OCI-M1 (cell line): ENCODE measurements at places on chromosomes 7 and 10.

DNA sequence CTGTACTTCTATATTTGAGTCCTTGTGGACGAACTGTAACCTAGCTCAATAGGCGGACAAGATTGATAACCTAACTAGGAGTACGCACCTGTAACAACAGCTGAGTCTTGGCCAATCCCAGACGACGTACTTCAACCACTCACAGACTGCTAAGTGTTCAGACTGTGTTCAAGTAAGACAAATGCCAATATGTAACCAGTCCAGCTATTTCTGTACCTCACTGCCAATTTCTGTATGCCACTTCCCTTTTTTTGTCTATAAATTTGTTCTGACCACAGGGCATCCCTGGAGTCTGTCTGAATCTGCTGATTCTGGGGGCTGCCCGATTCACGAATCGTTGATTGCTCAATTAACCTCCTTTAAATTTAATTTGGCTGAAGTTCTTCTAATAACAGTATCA lies 32.2 kb downstream of the HACD1 start:
- DNase-seq: peak; percentile 74

DNA sequence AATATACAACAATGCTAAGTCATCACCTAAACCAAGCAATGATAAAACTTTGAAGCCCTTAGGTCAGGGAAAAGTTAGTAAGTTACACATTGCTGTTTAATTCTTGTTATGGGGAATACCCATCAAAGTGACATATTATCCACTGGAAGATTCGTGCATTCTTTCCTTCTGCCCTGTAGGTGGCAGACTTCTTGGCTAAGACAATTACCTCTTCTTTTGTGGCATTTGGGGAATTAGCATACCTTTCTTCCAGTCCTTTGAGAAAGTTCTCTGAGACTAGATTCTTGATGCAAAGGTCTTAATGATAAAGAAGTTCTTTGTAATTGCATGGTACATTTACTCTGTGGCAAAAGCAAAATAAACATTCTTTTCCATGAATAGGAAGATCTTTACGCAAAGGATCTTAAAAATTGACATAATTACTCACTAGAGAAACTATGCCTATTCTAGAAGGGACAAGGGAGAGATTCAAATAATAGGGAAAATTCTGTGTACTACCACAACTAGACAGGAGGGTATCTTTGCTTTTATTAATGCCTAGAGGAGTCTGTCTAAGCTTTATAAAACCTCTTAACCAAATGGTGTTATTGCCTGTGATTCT lies 395.9 kb downstream of the GRM8 start:
- peak; percentile 4 for DNase-seq

DNA sequence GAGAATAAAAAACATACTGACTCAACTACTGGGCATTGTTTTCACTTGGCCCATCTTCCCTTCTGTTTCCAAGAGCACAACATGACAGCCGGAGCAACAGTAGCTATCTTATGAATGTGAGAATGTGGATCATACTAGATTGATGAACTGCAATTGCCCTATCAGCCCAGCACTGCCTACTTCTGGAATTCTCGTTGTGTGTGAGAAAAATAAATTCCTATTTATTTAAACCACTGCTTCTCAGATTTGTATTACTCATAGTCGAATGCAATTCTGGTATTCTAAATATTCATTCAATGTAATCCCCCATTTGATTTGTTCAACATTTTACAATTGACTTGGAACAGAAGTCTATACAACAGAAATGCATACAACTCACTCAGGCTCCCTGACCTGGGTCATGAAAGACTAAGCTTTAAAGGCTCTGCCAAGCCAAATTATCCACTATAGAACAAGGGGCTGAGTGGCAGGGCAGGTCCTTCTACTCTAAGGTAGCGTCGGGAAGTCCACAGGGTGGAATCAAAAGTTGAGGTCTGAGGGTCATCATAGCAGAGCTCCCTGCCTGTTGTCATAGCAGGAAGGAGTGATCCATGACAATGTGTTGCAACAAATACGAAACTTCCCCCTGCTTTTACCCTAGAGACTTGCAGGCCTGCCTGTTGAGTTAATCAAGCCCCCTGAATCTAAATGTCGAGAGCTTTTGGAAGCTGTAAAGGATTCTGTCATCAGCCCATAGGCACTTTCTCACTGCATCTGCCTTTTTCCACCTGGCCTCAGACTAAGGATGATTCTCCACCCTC lies 12.4 kb upstream of the JAZF1 start:
- no peak for DNase-seq

- no peak for DNase-seq
These were observed 473.9 kb downstream of the AUTS2 start for GRCh38 chr7:70072220-70072619.

DNA sequence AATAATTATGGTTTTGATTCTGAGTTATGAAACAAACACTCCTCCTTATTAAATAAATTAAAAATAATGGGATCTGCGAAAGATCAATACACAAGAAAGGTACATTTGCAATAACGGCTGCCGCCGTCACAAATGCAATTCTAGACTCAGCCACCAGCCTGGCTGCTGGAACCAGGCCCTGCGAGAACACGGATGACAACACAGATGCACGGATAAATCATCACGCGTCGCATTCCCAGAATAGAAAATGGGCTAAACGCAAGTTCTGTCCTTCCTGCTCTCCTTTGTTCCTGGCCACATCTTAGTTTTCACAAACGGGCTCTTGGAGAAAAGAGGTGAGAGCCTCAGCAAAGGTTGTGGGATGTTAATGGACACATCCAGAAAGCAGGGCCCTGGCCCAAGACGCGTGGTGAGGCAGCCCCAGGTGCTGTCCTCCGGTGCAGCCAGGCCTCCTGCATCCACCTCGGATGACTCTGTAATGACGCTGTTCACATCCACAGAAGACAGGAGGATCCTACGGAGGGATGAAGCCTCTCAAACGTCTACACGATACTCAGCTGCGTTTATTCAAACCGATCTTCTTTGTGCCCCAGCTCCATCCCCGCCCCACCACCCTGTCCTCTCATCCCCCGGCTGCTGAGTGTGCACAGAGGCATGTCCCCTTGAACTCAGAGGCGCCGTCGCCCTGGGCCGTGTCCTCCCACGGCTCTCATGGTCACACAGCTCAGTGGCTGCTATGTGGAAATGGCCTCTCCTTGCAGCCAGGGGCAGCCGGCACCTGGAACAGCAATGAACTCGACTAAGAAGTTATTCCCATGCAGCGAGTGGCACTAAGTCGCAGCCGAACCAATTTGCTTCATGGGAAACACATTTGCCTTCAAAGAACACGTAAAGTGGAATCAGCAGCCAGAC lies 197.9 kb downstream of the PTPRN2 start:
- no peak for DNase-seq

DNA sequence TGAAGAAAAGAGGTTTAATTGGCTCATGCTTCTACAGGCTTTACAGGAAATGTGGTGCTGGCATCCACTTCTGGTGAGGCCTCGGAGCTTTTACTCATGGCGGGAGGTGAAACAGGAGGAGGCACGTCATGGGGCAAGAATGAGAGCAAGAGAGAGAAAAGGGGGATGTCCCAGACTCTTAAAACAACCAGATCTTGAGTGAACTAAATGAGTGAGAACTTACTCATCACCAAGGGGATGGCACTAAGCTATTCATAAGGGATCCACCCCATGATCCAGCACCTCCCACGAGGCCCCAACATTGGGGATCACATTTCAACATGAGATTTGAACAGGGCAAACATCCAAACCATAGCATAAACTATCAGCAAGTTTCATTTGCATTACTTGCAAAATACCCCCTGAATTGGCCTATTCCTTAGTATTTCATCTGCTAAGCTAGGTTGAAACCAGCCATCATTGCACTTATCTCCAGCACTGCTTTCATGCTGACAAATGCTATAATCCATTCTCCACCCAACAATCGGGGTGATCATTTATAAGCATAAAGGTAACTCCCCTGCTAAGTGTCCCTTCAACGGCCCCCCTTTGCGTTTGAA lies 179.0 kb downstream of the NOC3L start:
- no peak for DNase-seq

- DNase-seq: no peak
These were observed 34.6 kb downstream of the TLX1 start for GRCh38 chr10:101165736-101166135.

- no peak for DNase-seq
These were observed 42.3 kb downstream of the BRI3 start for GRCh38 chr7:98323597-98324322.

- DNase-seq: peak; percentile 84
These were observed at the start of the genes ACTR3C and LRRC61 for GRCh38 chr7:150322833-150323681. ACTR3C (minus strand) TSS chr7:150323545; CDS start chr7:150295296, 28,249 bp downstream. LRRC61 (plus strand) TSS chr7:150323355; CDS start chr7:150336862, 13,507 bp downstream.

GRCh38 chr7:55488804-55489340 lies 83.4 kb downstream of the VOPP1 start:
- DNase-seq: no peak

DNA sequence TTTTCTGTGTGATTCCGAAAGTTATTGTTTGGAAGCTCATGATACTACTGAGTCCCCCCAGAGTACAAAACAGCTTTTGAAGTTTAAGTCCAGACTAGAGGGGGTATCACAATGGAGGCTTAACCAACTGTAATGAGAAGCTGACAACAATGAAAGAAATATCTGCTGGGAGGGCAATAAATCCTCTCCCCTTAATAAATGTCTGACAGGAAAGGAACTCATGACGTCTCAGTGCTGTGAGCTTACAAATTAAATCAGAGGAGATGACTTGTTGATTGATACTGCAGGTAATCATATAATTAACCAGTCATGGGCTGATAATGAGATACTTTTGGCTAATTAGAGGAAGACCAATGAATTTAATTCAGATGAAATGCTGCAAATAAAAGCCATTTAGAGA lies 102.6 kb upstream of the WDR11 start:
- DNase-seq: no peak

DNA sequence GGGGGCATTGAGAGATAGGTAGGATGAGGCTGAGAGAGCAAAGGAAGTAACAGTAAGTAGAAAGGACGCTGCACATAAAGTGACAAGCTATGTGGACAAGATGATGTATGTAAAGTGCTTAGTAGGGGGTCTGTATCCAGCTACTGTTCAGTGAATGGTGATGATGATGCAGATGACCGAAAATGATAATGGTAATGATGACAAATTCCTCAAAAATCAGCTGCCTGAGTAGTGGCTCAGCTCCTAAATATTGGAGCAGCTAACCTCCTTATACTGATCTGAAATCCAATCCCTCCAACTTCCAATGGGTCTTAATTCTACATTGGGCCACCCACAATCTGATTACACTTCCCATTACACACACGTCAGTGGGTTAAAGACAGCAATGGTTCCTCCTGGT lies 27.1 kb upstream of the KCNMA1 start:
- DNase-seq: no peak

GRCh38 chr7:44882899-44883298 lies 2.4 kb downstream of the PURB start:
- DNase-seq: no peak

GRCh38 chr7:123580406-123581161 lies 21.0 kb upstream of the ASB15 start:
- peak; percentile 67 for DNase-seq

GRCh38 chr7:28799619-28800018 lies 158.5 kb downstream of the TRIL start:
- no peak for DNase-seq

- peak; percentile 74 for DNase-seq
These were observed 854 bp downstream of the MTG1 start for GRCh38 chr10:133394801-133395221.

DNA sequence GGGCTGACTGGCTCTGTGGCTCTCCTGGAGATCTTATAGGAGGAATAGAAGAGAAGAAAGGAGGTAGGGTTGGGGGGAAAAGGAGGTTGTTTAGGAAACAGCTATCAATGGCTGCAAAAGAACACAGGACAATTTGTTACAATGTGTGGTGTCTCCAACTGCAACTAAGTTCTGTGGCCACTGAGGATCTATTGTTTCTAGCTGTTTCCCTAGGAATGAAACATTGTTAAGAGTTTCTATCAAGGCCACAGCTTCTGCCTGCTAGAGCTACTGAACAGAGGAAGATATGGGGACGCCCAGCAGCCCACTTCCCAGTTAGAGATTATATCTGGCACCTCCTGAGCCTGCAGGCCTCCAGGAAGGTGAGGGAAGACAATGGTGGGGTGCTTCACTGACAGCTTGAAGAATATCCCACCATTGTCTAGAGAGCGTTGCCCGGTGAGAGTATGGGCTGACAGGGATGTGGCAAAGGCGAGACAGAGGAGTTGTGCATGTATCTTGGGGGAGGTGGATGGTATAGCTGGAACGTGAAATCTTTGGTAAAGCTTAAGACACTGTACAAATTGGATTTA lies 4.0 kb downstream of the SCD start:
- no peak for DNase-seq

DNA sequence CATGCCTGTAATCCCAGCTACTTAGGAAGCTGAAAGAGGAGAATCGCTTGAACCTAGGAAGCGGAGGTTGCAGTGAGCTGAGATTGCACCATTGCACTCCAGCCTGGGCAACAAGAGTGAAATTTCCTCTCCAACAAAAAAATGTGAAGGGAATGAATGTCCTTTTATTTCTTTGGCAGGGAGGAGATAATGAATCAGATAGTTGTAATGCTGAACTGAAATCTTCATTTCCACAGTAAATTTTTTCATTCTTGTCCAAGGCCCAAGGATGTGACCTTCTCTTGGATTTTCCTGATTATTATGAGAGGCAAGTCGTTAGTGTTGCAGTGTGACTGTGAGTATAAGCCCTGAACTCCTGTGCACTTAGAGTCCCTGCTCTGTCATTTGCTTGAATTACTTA lies 13.6 kb downstream of the STAMBPL1 start:
- no peak for DNase-seq

DNA sequence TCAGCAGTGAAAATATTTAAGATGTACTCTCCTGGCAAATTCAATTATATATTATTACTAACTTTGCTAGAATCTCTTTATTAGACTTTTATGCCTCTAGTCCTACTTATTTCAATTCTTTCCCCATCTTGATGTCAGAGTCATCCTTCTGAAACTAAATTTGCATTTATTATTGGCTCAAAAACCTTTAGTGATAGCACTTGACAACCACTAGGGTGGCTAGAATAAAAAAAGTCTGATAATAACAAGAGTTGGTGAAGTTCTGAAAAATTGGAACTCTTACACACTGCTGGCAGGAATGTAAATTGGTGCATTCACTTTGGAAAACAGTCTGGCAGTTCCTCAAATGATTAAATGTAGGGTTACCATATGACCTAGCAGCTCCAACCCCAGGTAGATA lies 73.8 kb downstream of the LSMEM1 start:
- DNase-seq: no peak
